Suppressor macrophage (primary cell): ENCODE measurements at places on chromosomes 12 and 14.

GRCh38 chr12:1781772-1782171 is 38.6 kb upstream of the LRTM2 start:
- DNase-seq, result no peak

DNA sequence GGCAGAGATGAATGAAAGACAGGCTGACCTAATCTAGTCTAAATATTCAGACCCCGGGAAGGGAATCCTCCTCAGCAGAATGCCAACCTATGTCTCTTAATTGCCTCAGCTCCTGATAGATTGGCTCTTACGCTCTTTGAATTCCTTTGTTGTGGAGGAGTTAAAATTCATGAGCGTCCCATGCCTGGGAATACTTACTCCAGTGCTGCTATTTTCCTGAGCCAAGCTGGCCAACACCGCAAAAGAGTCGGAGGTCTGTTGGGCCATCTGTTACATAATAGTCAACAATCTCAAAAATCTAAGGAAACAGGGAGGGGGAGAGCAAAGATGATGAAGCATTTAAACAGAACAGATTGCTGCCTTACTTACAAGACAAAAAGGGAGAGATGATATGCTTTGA is 182.8 kb downstream of the ASCL1 start:
- DNase-seq, result no peak

- no peak for DNase-seq
Measured at GRCh38 chr12:92404259-92404894, 258.7 kb upstream of the BTG1 start.

- DNase-seq, result no peak
Measured at GRCh38 chr12:18583655-18584054, 154.2 kb downstream of the PLCZ1 start.

DNA sequence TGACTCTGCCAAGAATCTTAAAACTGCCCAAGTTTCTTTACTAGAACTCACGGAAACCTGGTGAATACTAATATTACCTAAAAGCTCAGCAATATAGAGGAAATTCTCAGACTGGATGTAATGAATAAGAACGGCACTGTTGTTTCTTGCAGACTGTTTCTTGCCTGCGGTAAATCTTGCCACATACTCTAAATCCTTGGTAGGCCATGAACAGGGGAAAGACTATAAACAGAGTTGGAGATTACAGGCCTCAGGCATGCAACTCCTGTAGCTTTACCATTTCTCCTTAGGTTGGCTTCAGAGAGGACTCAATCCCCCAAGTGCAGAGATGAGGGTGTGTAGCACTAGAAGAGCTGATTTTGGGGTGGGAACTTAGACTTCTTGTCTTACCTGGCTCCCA is 1.1 kb downstream of the ALDH6A1 start:
- no peak for DNase-seq

DNA sequence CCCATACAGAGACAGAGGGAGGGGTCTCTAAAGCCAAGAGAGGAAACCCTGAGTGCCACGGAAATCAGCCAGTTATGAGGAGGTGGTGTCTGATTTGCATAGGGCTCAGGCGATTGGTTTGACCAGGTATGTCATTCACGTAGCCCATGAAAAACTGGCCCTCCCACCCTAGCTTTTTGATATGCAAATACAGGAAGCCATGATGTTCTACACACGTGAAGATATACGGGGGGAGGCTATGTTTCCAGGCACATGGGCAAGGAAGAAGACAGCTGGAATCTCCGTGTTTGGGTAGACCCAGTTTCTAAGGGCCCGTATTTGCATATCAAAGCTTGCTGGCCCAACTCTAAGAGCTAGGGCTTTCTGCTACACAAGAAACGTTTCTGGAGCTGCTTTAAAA is 717.8 kb upstream of the SEL1L start:
- no peak for DNase-seq

GRCh38 chr12:70652451-70652850 is 15.2 kb upstream of the PTPRB start:
- DNase-seq, result no peak

DNA sequence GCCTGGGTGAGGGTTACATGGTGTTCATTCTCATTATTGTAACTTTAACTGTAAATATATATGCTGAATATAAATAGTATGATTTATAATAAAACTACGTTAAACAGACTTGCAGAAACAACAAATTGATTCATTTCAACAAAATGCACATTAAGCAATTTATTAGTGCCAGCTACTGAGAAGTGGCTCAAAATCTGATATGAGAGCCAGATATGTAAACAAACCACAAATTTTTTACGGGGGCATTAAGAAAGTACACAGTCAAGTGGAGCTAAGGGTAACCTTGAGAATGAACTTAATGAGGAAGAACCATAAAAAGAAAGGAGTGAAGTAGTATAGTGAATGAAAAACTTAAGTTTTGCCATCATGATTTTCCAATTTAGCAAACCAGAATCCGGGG is 40.3 kb downstream of the CEP128 start:
- no peak for DNase-seq

GRCh38 chr12:131832321-131833231 is 4.4 kb downstream of the MMP17 start:
- no peak for DNase-seq

DNA sequence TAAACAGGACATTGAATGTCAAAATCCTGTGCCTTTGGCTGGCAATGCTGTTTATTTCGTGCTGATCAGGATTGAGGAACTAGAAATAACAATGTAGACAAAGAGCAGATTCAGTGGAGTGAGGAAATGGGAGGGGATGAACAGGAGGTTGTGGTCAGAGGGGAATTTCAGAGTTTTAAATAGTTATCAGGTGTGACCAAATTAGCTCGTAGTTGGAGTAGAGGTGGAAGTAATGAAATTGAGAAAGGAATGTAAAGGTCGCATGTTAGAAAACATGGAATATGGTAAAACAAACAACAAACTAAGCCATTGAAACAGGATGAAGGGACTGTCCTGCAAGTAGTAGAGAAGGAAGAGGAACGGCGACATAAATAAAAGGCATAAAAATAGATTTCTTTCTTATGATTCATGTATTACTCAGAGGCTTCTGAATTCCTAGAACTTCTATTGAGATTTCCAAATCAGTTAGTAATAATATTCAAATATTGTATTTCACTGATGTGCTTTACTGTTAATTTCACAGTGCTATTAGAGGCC is 9.5 kb upstream of the SAV1 start:
- peak; percentile 38 for DNase-seq

GRCh38 chr12:14884458-14884878 is 1.2 kb downstream of the MGP start:
- DNase-seq, result peak; percentile 89

- DNase-seq, result peak; percentile 17
Measured at GRCh38 chr14:54894995-54895394, 7.6 kb downstream of the GCH1 start.

GRCh38 chr12:93784339-93785086 is 107.3 kb downstream of the CRADD start:
- DNase-seq, result no peak

- no peak for DNase-seq
Measured at GRCh38 chr14:26021759-26022158, 576.1 kb downstream of the NOVA1 start.

GRCh38 chr14:64955297-64955696 is 12.8 kb upstream of the GPX2 start:
- DNase-seq, result no peak

GRCh38 chr14:100305324-100306100 is 732 bp downstream of the SLC25A29 start:
- DNase-seq, result peak; percentile 91

DNA sequence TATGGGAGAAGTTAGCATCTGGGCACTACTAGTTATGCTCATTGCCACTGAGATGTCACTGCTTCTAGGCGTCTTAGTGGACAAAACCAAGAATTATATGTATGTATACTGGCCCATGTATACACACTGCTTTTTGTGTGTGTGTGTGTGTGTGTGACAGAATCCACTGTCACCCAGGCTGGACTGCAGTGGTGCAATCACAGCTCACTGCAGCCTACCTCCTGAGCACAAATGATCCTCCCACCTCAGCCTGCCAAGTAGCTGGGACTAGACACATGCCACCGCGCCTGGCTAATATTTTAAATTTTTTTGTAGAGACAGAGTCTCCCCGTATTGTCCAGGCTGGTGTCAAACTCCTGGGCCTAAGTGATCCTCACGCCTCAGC is 25.2 kb downstream of the LIMA1 start:
- no peak for DNase-seq

DNA sequence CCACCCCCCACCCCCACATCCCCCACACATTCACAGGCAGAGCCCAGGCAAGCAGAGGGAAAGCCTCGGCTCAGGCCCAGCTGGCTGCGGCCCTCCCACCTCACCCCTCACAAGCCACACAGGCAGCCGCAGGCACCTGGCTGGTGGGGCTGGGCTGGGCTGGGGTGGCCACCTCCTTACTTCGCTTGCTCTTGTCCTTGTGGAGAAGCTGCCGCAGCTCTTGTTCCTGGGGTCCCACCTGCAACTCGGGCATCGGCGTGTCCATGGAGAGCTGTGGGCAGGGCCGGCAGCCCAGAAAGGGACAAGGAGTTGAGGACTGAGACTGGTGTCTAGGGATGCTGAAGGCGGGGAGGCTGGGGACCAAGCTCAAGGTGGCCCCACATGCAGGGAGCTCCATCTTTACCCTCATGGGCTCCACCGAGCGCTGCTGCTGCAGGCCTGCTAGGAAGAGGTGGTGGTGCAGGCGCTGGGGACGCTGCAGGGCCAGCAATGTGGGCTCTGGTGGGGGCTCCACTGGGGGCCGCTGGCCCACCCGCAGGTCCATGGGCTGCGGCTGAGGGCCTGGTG is 21.2 kb downstream of the HDAC7 start:
- no peak for DNase-seq

DNA sequence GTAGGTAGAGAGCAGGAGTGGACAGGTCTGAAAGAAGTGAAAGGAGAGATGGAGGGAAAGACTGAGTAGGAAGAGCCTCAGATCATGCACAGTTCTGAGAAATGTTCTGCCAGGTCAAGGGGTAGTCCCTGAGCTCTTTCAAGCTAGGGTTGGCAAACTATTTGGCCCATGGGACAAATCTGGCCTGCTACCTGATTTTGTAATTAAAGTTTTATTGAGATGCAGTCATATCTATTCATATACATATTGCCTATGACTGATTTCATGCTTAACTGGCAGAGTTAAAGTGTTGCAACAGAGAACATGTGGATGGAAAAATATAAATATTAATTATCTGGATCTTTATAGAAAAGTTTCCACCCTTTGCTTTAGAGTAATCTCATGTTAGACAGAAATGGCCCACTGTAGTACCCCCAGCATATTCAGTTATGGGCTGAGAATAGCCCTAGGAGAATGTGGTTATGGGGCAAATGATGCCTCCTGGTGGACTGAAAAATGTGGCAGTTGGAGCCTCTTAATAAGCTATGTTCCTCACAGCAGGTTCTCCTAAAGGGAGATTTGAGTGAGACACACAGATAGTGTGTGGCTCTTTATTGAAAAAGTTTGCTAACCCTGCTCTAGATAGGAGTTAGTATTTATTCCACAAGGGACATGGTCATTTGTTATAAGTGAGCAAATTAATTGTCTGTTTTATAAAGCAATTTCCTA is 476.9 kb downstream of the LRIG3 start:
- peak; percentile 23 for DNase-seq

GRCh38 chr12:126873701-126874100 is 1393.3 kb upstream of the TMEM132C start:
- DNase-seq, result no peak

- no peak for DNase-seq
Measured at GRCh38 chr12:131063413-131063812, 109.7 kb downstream of the ADGRD1 start.

- no peak for DNase-seq
Measured at GRCh38 chr14:87899228-87899627, 93.8 kb downstream of the GALC start.

GRCh38 chr14:99247772-99248171 is 24.2 kb downstream of the BCL11B start:
- no peak for DNase-seq

- no peak for DNase-seq
Measured at GRCh38 chr14:57582746-57583145, 89.1 kb upstream of the CCDC198 start.

DNA sequence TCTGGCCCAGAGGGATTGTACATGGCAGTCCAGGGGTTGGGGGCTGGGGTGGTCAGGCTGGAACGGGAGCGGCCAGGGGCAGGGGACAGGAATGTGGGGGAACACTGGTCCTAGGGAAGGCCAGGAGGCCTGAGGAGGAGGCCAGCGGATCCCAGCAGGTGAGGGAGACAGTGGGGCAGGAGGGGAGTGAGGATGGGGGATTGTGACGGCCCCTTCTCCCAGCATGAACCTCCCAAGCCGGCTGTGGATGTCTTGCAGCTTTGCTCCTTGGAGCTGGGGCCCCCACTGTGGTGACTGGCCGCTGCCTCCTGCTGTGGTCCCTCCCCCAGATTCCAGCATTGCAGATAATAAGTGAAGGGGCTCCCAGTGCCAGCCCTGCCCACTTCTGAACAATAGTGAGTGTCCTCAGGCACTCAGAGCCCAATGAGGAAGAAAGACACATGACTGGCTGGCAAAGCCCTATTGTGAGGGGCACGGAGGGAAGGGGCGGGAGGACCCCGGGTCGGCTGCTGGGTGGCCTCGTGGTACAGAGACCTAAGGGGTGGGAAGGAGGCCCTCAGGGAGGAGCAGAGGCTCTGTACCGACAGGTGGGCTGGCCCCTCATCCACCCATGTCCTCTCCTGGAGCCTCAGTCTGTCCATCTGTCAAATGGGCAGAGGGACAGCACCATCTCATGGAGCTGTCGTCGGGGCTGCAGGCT is 215.0 kb downstream of the KIF26A start:
- DNase-seq, result no peak

- DNase-seq, result no peak
Measured at GRCh38 chr12:131941987-131942341, 7.8 kb upstream of the EP400 start.

DNA sequence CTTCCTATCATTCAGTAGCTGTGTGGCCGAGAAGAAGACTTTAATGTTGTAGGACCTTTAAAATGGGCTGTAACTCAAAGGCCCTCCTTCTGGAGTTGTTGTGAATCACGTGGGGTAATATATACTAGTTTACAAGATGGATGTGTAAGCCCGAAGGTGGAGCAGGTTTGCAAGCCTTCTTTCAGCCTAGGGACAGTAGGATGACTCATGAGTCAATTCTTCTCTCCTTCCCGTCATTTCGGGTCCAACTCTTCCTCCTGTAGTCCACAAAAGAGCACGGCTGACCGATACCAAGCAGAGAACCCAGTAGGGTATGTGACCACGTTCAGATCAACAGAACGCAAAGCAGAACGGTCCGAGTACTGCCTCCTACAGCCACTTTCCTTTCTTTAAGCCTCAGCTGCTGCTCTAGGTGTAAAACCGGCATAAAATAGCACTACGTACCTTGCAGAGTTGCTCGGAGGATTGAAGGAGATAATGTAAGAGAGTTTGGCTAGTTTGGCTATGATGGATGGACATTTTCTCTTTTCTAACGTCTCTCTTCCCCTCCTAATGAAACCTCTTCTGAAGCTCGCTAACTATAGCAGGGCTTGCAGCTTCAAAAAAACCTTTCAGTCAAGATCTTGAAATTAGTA is 1.3 kb upstream of the RASSF3 start:
- DNase-seq, result peak; percentile 66

GRCh38 chr14:76428611-76429010 is 52.7 kb downstream of the ESRRB start:
- no peak for DNase-seq

- DNase-seq, result peak; percentile 61
Measured at GRCh38 chr12:92784797-92785562, 82.2 kb downstream of the PLEKHG7 start.

- no peak for DNase-seq
Measured at GRCh38 chr12:108039794-108040193, 89.3 kb upstream of the WSCD2 start.
